ENCODE measurements at places on chromosomes 16 and 17. TPM values are rescaled to one million over a fixed set of nuclear protein-coding genes. Genes with fewer than 3 reads are reported as not detected.
A peak's percentile ranks its signal among the peaks of the same experiment; 100 is the strongest.

DNA sequence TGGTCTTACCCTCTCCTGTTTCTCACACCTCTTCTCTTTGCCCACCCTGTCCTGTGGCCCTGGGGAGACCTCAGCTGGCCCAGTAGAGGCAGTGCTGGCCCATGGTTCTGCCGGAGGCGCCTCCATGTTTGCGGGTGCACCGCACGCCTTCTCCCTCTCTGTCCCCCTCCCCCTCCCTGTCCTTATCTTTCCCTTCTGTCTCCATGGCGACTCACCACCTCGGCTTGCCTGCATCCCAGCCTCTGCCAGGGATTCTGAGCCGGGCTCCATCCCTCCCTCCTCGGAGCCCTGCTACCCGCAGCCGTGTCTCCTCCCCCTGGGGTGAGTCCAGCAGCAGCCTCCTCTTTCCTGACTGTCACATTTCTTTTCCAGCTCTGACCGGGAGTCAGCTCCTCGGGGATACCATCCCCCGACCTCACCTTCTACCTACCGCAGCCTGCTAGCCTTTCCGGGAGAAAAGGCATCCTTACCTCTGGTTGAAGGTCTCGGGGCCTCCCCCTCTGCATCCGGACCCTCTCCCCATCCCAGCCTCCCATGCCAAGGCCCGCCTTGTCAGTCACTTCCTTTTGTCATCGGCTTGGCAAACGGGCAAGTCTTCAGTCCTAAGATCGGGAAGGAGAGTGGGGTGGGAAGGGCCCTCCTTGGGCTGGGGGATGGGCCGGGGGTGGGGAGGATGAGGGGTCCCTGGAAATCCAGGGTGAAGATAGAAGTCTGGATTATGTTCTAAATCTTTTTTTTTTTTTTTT is at the start of gene RNF112:
RNF112 (plus strand) TSS at position 358 of the 746 bp plus-strand sequence; CDS start at position 535, 177 bp downstream.
- H3K36me3 ChIP-seq, result no peaks in the 10 kb centered on the region
- DNase-seq, result no peak
- H3K4me3 ChIP-seq, result no peak within 1 kb of the TSS
- H3K4me1 ChIP-seq, result peaks cover 19% of the 10 kb centered on the region
- peaks cover 7% of the 10 kb centered on the region for H3K27me3 ChIP-seq

DNA sequence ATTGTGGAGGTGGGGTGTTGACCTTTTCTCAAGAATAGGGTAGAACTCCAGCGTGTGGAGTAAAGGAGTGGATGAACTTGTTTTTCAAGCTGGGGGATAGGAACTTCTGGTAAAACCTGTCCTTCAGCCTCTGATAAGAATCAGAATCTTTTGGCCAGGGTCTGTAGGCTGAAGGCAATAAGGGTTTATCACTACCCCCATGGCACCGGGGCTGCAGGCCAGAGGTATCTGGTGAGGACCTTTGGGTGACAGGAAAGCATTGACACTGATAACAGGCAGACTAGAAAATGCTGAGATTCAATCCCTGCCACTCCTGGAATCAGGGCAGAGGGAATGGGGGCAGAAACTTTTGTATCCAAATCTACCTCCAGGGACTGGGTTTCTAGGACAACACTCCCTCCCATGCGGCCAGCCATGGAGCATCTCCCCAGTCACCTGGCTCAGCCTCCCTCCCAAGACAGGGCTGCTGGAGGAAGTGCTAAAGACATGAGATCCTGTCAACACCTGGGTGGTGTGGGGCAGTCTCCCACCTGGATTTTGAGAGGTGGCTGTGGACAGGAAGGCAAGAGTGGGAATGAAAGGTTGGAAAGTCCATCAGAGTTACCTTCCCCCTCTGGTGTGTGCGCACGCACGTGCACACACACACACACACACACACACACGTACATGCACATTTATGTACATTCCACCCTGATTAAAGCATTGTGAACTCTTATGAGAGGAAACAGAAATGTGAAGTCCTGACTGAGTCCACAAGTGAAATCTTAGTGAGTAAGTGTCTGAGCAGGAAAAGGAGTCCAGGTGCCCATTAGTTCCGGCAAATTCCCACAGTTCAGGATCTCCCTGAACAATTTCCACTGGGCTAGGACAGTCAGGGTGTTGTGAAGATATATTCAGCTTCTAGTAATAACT is 53.1 kb upstream of the MARCHF10 start:
- no peaks in the 10 kb centered on the region for H3K36me3 ChIP-seq
- H3K4me3 ChIP-seq, result peak overlapping the region; percentile 30
- peaks cover 42% of the 10 kb centered on the region for H3K4me1 ChIP-seq
- peak overlapping the region; percentile 61 for H3K27ac ChIP-seq

DNA sequence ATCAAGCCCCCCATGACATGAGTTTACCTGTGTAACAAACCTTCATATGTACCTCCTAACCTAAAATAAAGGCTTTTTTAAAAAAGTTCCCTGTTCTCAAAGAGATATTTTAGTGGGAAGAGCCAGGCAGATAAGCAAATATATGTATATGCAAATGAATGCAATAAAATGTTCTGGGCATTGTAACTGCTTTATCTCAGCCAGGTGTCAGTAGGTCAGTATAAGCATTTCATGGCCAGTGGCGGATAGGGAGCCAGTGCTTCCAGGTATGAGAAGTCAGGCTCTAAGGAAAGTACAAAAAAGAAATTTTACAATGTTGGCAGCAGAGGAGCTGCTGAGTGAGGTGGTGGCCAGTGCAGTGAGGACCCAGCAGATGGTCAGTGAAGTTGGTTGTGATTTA is 53.9 kb downstream of the TNRC6C start:
- no peaks in the 10 kb centered on the region for H3K27me3 ChIP-seq
- H3K27ac ChIP-seq, result no peak overlapping the region
- H3K4me3 ChIP-seq, result no peak overlapping the region
- H3K36me3 ChIP-seq, result no peaks in the 10 kb centered on the region
- no peaks in the 10 kb centered on the region for H3K4me1 ChIP-seq
- DNase-seq, result no peak

- no peak overlapping the region for H3K27ac ChIP-seq
- DNase-seq, result no peak
- no peak overlapping the region for H3K4me3 ChIP-seq
- H3K27me3 ChIP-seq, result peaks cover 25% of the 10 kb centered on the region
These were observed 206.2 kb downstream of the ANKFN1 start for GRCh38 chr17:56359518-56359917.

DNA sequence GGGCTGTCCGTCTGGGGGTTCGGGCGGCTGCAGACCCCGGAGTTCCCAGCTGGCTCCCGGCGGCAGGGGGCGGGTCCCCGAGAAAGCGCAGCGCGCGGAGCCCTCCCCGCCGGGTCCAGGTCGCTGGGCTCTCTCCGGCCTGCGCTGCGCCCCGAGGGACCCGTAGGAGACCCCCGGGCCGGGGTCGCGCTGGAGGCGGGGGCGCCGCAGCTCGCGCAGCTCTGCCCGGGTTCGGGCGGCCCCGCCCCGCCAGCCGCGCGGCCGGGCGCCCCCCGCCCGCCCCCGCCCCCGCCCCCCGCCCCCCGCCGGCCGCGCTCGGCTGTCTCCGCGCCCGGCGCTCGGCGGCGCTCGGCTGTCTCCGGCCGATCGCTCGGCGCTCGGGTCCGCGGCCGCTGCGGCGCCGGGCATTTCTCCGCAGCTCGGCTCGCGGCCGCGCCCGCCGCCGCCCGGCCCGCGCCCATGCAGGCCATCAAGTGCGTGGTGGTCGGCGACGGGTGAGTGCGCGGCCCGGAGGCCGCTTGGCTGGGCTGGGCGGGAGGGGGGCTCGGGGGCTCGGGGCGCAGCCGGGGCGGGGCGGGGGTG is at the start of gene RAC3:
RAC3 (plus strand) TSS at position 376 of the 582 bp plus-strand sequence; CDS start at position 460, 84 bp downstream.
- no peaks in the 10 kb centered on the region for H3K27me3 ChIP-seq
- peak within 1 kb of the TSS; percentile 80 for H3K4me3 ChIP-seq

GRCh38 chr17:38915639-38915995 is 9.8 kb upstream of the LASP1NB start:
- no peaks in the 10 kb centered on the region for H3K27me3 ChIP-seq
- H3K4me1 ChIP-seq, result peaks cover 4% of the 10 kb centered on the region
- H3K36me3 ChIP-seq, result peaks cover 27% of the 10 kb centered on the region
- no peak for DNase-seq

GRCh38 chr17:8072729-8073461 is 14.6 kb downstream of the ALOX12B start:
- H3K4me1 ChIP-seq, result peaks cover 13% of the 10 kb centered on the region
- peak overlapping the region; percentile 44 for H3K4me3 ChIP-seq
- no peak for DNase-seq
- H3K36me3 ChIP-seq, result no peaks in the 10 kb centered on the region
- H3K27me3 ChIP-seq, result peaks cover 100% of the 10 kb centered on the region
- no peak overlapping the region for H3K27ac ChIP-seq

GRCh38 chr17:61770752-61771533 is 92.4 kb downstream of the BRIP1 start:
- no peak for DNase-seq
- H3K27me3 ChIP-seq, result no peaks in the 10 kb centered on the region
- H3K27ac ChIP-seq, result no peak overlapping the region
- peaks cover 13% of the 10 kb centered on the region for H3K4me1 ChIP-seq
- H3K4me3 ChIP-seq, result no peak overlapping the region

- H3K27me3 ChIP-seq, result no peaks in the 10 kb centered on the region
- no peak for DNase-seq
- peaks cover 65% of the 10 kb centered on the region for H3K4me1 ChIP-seq
- no peak overlapping the region for H3K4me3 ChIP-seq
- no peaks in the 10 kb centered on the region for H3K36me3 ChIP-seq
These were observed 153.4 kb upstream of the GSE1 start for GRCh38 chr16:85459529-85460251.

DNA sequence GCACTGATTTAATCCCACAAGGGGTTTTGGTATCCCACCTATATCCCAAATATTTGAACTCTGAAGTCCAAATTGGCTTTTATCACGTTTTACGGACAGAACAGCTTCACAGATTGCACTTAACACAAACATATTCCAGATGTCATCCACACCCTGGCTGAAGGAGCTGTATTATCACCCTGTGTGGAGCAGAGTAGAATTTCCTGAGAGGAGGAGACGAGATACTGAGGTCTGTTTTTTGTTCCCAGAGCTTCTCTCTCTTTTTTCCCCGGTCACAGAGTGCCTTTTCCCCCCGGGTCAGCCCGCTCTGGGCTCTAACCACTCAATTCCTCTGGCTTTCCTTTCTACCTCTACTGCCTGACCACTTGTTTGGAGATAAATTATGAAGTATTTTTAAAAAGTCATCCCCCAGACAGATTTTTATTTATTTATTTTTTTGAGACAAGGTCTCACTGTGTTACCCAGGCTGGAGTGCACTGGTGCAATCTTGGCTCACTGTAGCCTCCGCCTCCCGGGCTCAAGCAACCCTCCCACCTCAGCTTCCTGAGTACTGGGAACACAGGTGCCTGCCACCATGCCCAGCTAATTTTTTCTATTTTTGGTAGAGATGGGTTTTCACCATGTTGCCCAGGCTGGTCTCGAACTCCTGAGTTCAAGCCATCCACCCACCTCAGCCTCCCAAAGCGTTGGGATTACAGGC is 30.7 kb downstream of the DNAH2 start:
- peaks cover 27% of the 10 kb centered on the region for H3K4me1 ChIP-seq
- no peak overlapping the region for H3K4me3 ChIP-seq
- no peaks in the 10 kb centered on the region for H3K36me3 ChIP-seq
- no peaks in the 10 kb centered on the region for H3K27me3 ChIP-seq
- DNase-seq, result no peak

The B3GNT9 gene
- 21.4 TPM for total RNA-seq

The OR1F1 gene
- total RNA-seq, result not detected

The TERB1 gene
- total RNA-seq, result 0.49 TPM

The SEPTIN12 gene
- 0.42 TPM for total RNA-seq

Measured in mesothelial cell of epicardium (in vitro differentiated cells).